Stimulated activated CD8-positive, alpha-beta memory T cell treated with anti-CD3 and anti-CD28 coated beads, Interleukin-2, amount 100 ng/mL, for 1 hour (primary cell): ENCODE measurements at places on chromosomes 11 and 22.

DNA sequence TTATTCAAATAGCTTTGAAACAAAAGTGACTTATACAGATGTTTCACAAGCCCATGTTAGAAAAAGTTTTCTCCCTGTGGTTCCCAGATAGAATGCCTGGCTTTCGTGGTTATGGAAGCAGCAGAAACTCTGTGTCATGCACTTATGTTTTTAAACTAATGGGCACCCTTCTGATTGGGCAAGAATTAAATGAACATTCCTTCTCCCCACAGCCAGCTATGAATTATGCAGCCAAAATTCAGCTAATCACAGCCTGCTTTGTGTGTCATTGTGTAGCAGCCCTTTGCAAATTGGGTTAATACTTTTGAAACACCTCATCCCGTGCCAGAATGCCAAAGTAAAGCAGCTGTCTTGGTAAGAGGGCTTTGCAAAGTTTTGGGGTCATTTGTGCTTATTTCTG lies 46.9 kb downstream of the PANX1 start:
- DNase-seq = no peak

GRCh38 chr11:76880956-76881355 lies 20.2 kb downstream of the ACER3 start:
- DNase-seq = no peak

- DNase-seq = no peak
Observed at GRCh38 chr11:118411530-118411929, 10.1 kb downstream of the ATP5MG start.

GRCh38 chr11:116275635-116276034 lies 497.2 kb downstream of the BUD13 start:
- no peak for DNase-seq

DNA sequence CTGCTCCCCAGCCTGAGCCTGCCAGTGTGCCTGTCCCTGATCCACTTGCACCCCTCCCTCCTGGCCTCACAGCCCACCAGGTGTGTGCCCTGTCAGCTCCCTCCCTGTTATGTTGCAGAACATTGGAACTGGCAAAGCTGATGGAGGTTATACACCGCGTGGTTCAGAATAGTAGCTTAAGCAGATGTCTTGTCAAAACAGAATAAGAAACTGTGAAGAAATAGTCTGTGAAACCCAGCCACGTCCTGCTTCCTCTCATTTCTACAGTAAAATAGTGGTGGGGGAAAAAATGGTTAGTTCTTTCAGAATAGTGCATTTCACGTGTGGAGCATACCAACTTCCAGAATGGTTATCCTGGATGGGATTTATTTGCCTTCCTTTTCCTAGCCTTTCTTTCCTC lies 161.2 kb upstream of the NAV2 start:
- DNase-seq = no peak

DNA sequence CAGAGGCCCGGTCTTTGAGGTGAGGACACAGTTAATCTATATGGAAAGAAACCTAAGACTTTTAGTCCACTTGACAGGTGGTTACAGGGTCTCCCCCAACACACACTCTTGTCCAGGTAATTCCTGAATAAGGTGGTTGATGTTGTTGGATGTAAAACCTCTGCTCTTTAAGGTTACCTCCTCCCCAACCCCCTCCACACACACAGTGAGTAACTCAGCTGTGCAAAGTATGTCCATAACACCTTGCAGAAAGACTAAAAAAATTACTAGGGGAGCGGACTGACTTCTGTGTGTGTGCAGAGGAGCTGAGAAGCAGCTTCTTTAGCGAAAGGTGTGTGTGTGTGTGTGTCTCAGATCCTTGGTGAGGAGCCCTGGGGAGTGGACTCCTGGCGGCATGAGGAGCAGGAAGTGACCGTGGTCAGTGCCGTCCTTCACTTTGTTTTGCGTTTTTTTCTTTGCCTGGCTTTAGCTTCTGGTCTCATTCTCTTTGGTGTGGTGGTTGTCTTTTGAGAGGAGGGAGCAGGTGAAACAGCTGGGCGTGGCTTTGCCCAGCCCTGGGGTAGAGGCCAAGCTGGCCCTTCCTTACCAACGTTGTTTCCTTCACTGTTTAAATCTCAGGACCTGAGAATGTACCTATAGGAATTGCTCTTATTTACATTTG lies 1.7 kb downstream of the ZBED4 start:
- DNase-seq = no peak
